ENCODE measurements at places on chromosomes 5 and 9.

- DNase-seq, result no peak
Measured at GRCh38 chr5:138037907-138038633, 5.2 kb upstream of the FAM13B start.

DNA sequence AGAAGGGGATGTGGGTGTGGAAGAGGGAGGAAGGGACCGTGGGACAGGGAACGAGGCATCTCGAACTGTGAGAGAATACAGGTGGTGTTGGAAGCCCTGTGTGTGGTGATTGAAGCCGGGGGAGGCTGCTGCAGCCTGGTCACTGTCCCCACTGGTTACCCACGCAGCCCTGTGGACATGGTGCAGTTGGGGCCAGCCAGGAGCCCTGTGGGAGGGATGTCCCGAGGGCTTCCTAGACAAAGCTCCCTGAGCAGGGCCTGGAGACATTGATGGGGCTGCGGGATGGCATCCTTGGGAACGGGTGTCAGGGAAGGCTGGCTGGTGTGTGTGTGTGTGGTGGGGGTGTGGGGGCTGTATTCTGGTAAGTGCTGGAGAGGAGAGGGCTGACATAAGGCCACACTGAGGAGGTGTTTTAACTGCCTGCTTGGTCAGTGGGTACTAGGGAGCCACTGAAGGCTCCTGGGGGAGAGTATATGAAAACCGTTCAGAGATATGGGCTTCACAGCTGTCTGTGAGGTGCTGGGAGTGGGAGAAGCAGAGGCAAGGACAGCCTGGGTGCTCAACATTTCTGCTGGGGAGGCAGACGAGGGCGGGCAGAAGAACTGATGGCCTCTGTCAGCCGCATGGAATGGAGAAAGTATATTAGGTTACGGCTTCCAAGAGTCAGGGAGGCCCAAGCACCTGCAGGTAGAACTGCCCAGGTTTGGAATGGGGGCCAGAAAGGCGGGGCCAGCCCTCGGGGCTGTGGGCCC lies 20.0 kb downstream of the WNK2 start:
- DNase-seq, result no peak

- DNase-seq, result peak; percentile 67
Measured at GRCh38 chr5:128111818-128112448, 28.4 kb downstream of the SLC12A2 start.

GRCh38 chr5:103139264-103139865 lies 19.3 kb downstream of the PPIP5K2 start:
- peak; percentile 83 for DNase-seq
